ENCODE measurements at places on chromosomes 6 and 20. TPM values are rescaled to one million over a fixed set of nuclear protein-coding genes. Genes with fewer than 3 reads are reported as not detected.

Gene FGD2
- polyA plus RNA-seq = 2.6 TPM

Gene PTK6
- 0.80 TPM for polyA plus RNA-seq

Gene GFRAL
- polyA plus RNA-seq = not detected

Gene MLIP
- 0.25 TPM for polyA plus RNA-seq

Gene RALGAPB
- 47.0 TPM for polyA plus RNA-seq

Gene RAB44
- polyA plus RNA-seq = 0.06 TPM

Gene TFAP2A
- polyA plus RNA-seq = 32.1 TPM

Gene CTNNBL1
- polyA plus RNA-seq = 60.0 TPM

Gene OR5V1
- not detected for polyA plus RNA-seq

Gene CASP8AP2
- polyA plus RNA-seq = 21.0 TPM

Gene ANKRD66
- polyA plus RNA-seq = not detected

Gene STMND1
- polyA plus RNA-seq = 0.36 TPM

Data from renal pelvis (tissue), 12 donors.